ENCODE measurements at places on chromosomes 4 and X. TPM values are rescaled to one million over a fixed set of nuclear protein-coding genes. Genes with fewer than 3 reads are reported as not detected.

DNA sequence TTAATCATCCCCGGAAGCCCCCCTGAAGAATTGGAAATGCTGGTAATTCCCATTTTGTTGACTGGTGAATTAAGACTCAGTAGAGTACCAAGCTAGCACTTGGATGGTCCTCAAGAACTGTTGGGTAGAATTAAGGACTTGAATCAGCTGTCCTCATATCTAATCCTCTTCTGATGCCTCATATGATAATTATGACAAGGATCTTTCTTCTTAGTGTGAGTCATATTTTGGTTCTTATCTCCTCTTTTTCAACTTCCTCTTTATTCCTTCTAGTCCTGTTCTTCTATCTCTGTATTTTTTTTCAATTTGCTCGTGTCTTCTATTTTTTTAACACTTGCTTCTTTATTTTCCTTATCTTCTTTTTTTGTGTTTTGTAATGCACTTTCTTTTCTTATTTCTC is 206.3 kb upstream of the ANXA3 start:
- DNase-seq, result no peak

DNA sequence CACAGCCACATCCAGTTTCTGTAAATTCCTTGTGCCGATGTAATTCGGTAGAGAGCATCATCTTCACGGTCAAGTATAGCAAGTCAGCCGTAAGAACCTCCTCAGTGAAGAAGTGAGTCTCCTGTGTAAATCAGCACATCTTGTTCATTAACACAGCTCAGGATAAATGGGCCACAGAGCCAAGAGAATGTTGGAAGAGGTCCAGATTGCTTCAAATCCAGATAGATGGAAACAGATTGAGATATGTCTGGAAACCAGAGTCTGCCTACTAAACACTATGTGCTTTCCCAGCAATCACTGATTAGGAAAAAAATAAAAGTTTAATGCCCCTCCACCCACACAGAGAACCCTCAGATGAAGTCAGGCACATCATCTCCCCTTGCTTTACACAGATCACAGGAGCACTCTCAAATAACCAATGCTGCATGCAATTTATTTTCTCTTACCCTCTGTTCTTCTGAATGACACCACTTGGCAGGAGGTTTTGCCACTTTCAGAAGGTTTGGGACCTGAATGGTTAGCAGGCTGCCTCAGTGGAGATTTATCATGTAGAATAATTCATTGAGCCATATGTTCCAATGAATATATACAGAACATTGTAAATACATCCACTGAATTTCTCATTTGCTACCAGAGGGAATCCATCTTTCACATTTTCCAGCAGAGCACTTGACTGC is 357.7 kb downstream of the C4orf33 start:
- no peak for DNase-seq

- DNase-seq, result no peak
Observed at GRCh38 chr4:114193624-114194399, 214.4 kb upstream of the ARSJ start.

DNA sequence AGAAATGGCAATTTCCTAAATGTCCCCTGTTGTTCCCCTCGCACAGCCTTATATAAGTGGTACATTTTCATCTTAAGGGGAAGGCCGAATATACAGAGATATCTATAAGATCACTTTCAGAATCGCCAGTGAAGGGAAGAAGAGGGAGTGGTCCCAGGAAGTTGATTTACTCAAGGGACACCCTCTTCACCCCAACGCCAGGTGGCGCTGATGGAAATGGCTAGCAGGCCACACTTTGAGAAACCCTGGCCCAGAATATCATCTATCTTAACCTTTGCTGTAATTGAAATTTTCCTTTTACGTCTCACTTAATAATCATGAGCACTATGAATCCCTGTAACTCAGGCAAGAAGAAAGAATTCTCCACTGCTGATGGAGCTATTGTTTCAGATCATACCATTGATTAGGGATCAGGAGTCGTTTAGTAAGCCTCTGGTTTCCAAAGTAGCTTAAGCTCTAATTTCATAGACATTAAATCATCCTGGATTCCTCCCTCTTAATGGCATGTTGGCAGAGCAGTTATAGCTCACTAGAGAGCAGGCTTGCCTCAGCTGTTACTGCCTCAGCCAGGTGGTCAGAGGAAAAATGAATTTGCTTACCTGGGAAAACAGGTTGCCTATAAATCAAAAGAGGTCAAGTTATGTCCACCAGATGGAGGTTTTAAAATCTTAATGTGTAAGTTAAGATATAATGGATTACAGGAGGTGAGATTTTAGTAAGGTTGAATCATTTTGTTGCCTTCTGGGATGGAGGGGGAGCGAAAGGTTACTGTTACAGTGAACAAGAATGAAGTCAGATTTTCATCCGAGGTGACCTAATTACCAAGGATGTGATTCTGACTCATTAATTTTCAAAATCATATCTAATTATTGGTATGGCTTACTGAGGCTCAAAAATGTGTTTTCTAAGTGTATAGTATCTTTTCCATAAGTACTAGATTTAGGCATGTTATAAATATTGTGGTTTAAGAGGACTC is 941.2 kb upstream of the TENM3 start:
- no peak for DNase-seq

DNA sequence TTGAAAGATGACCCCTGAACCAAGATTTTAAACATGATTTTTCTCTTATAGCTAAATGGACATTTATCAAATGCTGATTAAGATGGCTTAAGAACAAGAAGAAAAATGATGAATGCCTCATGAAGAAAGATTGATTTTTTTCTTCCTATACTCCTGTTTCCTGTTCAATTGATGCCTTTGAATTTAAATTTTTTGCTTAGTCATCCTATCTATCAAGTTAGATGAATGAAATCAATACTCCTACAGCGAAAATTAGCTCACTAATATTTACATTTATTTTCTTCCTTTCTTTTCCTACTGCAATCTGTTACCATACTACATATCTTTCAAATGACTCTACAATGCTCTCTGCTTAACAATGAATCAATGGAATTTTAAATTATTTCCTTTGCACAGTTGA is 773.6 kb upstream of the DIAPH2 start:
- DNase-seq, result no peak

GRCh38 chrX:66680451-66680850 is 41.6 kb upstream of the EDA2R start:
- DNase-seq, result no peak

EGFL6 gene
- not detected for total RNA-seq

AWAT2 gene
- total RNA-seq, result not detected

XKRX gene
- total RNA-seq, result 1.2 TPM
